ENCODE measurements at places on chromosomes 7 and 10.

DNA sequence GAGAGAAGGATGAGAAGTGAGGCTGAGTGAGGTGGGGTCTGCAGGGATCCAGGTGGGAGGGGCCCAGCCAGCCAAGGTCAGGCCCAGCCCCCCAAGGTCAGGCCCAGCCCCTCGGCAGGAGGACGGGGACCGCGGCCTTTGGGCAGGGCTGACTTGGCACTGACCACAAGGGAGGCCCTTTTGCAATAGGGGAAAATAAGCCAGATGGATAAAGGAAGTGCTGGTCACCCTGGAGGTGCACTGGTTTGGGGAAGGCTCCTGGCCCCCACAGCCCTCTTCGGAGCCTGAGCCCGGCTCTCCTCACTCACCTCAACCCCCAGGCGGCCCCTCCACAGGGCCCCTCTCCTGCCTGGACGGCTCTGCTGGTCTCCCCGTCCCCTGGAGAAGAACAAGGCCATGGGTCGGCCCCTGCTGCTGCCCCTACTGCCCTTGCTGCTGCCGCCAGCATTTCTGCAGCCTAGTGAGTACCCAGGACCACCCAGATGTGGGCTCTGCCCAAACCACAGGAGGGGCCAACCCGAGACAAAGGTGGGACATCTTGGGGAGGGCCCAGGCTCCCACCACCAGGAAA, at the start of gene PILRA:
Gene PILRA, plus strand, starts transcription at position 227 of the 571 bp plus-strand sequence. Its CDS starts 170 bp downstream, at position 397.
- no peak for DNase-seq

- no peak for DNase-seq
These were observed 17.2 kb upstream of the MXI1 start for GRCh38 chr10:110190170-110190569.

GRCh38 chr10:6136215-6137201, 47.7 kb downstream of the RBM17 start:
- peak; percentile 52 for DNase-seq

DNA sequence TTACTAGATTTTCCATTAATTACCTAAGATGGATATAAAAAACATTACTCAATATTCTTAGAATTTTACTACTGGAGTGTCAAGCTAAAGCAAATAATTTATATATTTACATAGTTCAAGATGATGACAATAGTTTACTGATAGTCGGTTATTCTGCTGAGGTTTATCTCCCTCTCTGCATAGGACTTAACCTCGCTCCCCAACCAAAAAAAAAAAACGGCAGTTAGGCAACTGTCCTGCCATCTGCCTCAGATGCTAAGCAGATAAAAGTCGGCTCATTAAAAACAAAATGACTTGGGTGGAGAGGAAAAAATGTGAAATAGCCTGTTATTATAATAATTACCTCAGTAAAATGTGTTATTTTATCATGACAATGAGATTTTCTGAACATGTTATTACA, 14.0 kb upstream of the ITGB8 start:
- no peak for DNase-seq

- no peak for DNase-seq
These were observed 20.5 kb upstream of the VWDE start for GRCh38 chr7:12423997-12424745.

- DNase-seq: no peak
These were observed 9.0 kb upstream of the TBXAS1 start for GRCh38 chr7:139820089-139820488.

DNA sequence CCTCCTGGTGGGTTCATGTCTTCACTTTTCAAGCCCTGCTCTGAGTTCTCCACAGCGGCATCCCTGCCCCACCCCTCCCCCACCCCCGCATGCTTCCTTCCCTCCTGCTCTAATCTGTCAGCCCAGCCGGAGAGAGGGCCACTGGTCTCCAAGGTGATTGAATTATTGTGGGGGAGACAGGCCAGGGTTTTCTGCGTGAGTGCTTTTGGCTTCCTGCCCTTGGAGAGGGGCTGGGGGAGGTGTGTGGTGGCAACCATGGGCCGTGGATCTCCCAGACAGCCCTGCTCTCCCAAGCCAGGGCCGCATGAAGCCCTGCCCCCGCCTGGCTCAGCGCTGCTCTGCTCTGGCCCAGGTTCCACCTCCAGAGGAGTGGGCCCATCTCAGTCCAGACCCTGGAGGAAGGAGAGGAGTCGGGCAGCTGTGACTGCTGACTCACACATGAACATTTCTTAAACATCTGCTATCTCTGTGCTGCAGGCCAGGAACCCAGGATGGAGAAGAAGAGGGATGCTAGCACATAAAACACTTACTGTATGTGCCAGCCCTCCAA, 109.9 kb downstream of the ZMIZ1 start:
- DNase-seq: no peak

- DNase-seq: no peak
These were observed 19.0 kb upstream of the COL1A2 start for GRCh38 chr7:94375691-94376090.

GRCh38 chr7:137243741-137244140, 99.8 kb downstream of the PTN start:
- DNase-seq: no peak

DNA sequence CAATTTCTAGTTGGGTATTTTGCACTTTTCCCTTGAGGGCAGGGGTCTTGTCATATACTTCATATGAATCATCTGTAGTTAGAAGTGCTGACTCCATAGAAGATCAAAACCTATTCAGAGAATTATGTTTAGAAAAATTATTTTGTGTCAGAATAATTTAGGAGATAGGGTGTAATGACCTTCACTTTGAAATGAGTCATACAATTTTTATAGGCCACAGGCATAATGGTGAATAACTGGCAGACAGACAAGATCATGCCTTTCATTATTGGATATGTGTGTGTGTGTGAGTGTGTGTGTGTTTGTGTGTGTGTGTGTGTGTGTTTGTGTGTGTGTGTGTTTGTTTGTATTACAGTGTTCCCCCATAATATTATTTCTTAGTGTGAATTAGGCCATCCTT, 523.0 kb downstream of the ANKRD7 start:
- no peak for DNase-seq

GRCh38 chr10:46232666-46233065, 54.1 kb upstream of the ANTXRL start:
- DNase-seq: no peak

DNA sequence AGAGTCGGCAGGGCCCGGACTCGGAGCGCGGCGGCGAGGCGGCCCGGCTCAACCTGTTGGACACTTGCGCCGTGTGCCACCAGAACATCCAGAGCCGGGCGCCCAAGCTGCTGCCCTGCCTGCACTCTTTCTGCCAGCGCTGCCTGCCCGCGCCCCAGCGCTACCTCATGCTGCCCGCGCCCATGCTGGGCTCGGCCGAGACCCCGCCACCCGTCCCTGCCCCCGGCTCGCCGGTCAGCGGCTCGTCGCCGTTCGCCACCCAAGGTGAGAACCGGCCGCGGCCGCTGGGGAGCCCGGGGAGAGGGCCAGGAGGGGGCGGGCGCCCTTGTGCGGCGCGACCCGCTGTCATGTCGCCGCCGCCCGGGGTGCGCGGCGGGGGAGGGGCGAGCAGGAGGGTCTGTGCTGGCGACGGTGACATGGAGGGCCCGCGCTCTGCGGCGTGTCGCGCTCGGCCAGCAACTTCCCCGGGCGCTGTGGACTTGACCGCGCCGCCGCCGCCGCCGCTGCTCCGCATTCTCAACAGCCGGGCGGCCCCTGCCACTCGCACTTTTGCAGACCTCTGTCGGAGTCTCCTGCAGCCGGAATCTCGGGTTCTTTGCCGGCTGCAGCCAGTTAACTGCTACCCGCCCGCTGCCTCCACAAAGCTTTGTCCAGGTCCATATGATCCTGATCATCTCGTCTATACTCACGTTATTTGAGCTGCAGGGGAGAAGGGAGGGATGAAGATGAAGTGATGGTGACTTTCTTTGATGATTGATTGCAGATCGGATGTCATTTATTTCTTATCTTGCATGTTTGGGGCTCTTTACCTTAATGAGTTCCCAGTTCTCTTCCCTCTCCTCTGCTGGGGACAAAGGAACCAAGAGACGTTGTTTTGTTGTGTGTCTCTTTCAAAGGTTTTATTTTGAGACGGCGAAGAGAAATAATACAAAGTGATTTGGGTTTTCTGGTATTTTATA, 869 bp downstream of the TRIM24 start:
- peak; percentile 43 for DNase-seq

DNA sequence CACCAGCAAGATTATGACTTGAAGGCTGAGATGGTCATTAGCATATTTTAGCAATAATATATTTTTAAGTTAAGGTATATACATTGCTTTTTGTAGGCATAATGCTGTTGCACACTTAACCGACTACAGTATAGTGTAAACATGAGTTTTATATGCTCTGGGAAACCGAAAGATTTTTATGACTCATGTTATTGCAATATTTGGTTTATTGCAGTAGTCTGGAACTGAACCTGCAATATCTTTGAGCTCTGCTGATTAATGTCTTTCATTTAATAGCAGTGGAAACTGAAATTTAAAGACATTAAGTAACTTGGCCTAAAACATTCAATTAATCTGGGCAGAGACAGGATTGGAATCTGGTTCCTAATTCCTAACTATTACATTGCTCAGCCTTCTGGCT, 266.7 kb upstream of the PLXDC2 start:
- no peak for DNase-seq

GRCh38 chr10:126036515-126036914, 140.2 kb downstream of the FANK1 start:
- no peak for DNase-seq

GRCh38 chr10:42743697-42744096, 38.9 kb upstream of the BMS1 start:
- DNase-seq: no peak
